ENCODE measurements at places on chromosomes 16 and 17. TPM values are rescaled to one million over a fixed set of nuclear protein-coding genes. Genes with fewer than 3 reads are reported as not detected.

AXIN2 gene
- 28.5 TPM for total RNA-seq

SPATA22 gene
- total RNA-seq = not detected

CTF1 gene
- 0.21 TPM for total RNA-seq

USP6 gene
- 0.10 TPM for total RNA-seq

CLCN7 gene
- total RNA-seq = 58.2 TPM

ATF7IP2 gene
- 133 TPM for total RNA-seq

KCNJ18 gene
- not detected for total RNA-seq

ITGAX gene
- 190 TPM for total RNA-seq

KRTAP9-8 gene
- total RNA-seq = not detected

STAT5A gene
- 117 TPM for total RNA-seq

CYGB gene
- total RNA-seq = 0.21 TPM

TBC1D28 gene
- not detected for total RNA-seq

OR4D1 gene
- 0.42 TPM for total RNA-seq

MMP2 gene
- 0.10 TPM for total RNA-seq

TNFRSF17 gene
- total RNA-seq = 0.21 TPM

CHST4 gene
- total RNA-seq = not detected

TPSG1 gene
- not detected for total RNA-seq

BAHCC1 gene
- 2.0 TPM for total RNA-seq

USP7 gene
- 209 TPM for total RNA-seq

GSPT1 gene
- total RNA-seq = 117 TPM

GINS2 gene
- total RNA-seq = 0.42 TPM

MYO15A gene
- total RNA-seq = 0.84 TPM

Data from mononuclear cell (primary cell).